ENCODE measurements at places on chromosomes 3 and 15. TPM values are rescaled to one million over a fixed set of nuclear protein-coding genes. Genes with fewer than 3 reads are reported as not detected.
A peak's percentile ranks its signal among the peaks of the same experiment; 100 is the strongest.

RFC4 gene
- 7.1 TPM for total RNA-seq

HTR3E gene
- total RNA-seq = not detected

SERPINI2 gene
- total RNA-seq = not detected

P2RY1 gene
- 7.1 TPM for total RNA-seq

MORC1 gene
- not detected for total RNA-seq

ADAMTSL3 gene
- total RNA-seq = 15.9 TPM

ITIH3 gene
- total RNA-seq = 1.9 TPM

CMTM8 gene
- total RNA-seq = 18.8 TPM

PTPN9 gene
- 27.5 TPM for total RNA-seq

FBLN2 gene
- 12.1 TPM for total RNA-seq

GRCh38 chr15:100275641-100276040 lies 66.1 kb downstream of the ADAMTS17 start:
- H3K4me3 ChIP-seq = no peak overlapping the region
- H3K27ac ChIP-seq = no peak overlapping the region
- no peak for DNase-seq
- no peaks in the 10 kb centered on the region for H3K27me3 ChIP-seq
- H3K4me1 ChIP-seq = no peaks in the 10 kb centered on the region

GRCh38 chr15:79610021-79610420 lies 177.9 kb downstream of the MINAR1 start:
- H3K27me3 ChIP-seq = peaks cover 3% of the 10 kb centered on the region
- H3K36me3 ChIP-seq = no peaks in the 10 kb centered on the region
- no peaks in the 10 kb centered on the region for H3K4me1 ChIP-seq
- H3K27ac ChIP-seq = no peak overlapping the region
- H3K4me3 ChIP-seq = no peak overlapping the region
- no peak for DNase-seq

GRCh38 chr15:83533410-83533962 lies 86.3 kb downstream of the SH3GL3 start:
- H3K4me3 ChIP-seq = no peak overlapping the region
- H3K4me1 ChIP-seq = no peaks in the 10 kb centered on the region
- H3K36me3 ChIP-seq = no peaks in the 10 kb centered on the region
- H3K27me3 ChIP-seq = no peaks in the 10 kb centered on the region
- H3K27ac ChIP-seq = no peak overlapping the region
- DNase-seq = no peak

DNA sequence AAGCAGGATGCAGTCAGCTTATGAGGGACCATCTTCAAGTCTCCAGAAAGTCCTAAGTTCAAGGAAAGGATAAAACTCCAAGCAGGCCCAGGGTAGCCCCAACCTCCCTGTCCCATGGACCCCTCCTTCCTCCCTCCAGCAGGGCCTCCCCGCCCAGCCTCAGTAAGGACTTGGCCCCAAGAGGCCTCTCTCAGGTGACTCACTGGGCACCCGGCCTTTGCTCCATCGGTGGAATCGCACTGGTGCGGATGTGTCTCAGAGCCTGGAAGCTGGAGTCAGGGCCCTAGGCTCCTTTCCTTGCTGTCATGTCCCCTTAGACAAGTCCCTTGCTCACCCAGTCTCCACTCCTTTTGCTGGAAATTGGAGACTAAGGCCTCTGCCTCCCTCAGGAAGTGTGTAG lies 114.4 kb upstream of the RNF7 start:
- no peaks in the 10 kb centered on the region for H3K27me3 ChIP-seq

GRCh38 chr15:94844198-94844537 lies 612.8 kb downstream of the MCTP2 start:
- no peak overlapping the region for H3K4me3 ChIP-seq
- H3K27me3 ChIP-seq = peaks cover 2% of the 10 kb centered on the region
- H3K27ac ChIP-seq = no peak overlapping the region
- H3K4me1 ChIP-seq = no peaks in the 10 kb centered on the region

DNA sequence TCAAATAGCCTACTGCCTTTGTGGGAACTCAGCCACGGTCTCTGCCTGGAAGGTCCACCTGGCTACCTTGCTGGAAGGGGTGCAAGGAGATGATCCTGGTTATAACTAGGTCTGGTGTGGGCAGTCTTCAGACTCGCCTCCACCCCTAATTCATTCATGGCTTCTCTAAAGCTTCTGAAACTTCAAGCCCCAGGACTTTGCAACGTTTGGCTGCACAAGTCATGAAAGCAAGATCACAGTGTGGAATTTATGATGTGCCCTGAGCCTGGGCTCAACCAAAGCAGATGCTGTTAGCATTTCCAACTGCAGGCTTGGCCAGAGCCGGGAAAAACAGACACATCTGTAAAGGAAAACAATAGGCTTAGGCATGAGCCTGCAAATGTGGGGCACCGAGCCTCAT lies 200.4 kb upstream of the WNT5A start:
- no peak overlapping the region for H3K4me3 ChIP-seq
- no peak overlapping the region for H3K27ac ChIP-seq
- no peaks in the 10 kb centered on the region for H3K36me3 ChIP-seq
- no peaks in the 10 kb centered on the region for H3K27me3 ChIP-seq
- no peaks in the 10 kb centered on the region for H3K4me1 ChIP-seq

- H3K27ac ChIP-seq = no peak overlapping the region
- no peaks in the 10 kb centered on the region for H3K4me1 ChIP-seq
- peaks cover 33% of the 10 kb centered on the region for H3K27me3 ChIP-seq
- no peak for DNase-seq
Observed at GRCh38 chr15:60326824-60327654, 70.7 kb downstream of the ANXA2 start.

- no peaks in the 10 kb centered on the region for H3K36me3 ChIP-seq
- H3K4me3 ChIP-seq = no peak overlapping the region
- no peak for DNase-seq
- H3K27me3 ChIP-seq = no peaks in the 10 kb centered on the region
Observed at GRCh38 chr15:41566121-41566885, 7.3 kb downstream of the TYRO3 start.

- H3K4me1 ChIP-seq = no peaks in the 10 kb centered on the region
- H3K36me3 ChIP-seq = no peaks in the 10 kb centered on the region
- H3K4me3 ChIP-seq = no peak overlapping the region
- no peak overlapping the region for H3K27ac ChIP-seq
- no peaks in the 10 kb centered on the region for H3K27me3 ChIP-seq
Observed at GRCh38 chr15:56040081-56041035, 46.9 kb upstream of the NEDD4 start.

DNA sequence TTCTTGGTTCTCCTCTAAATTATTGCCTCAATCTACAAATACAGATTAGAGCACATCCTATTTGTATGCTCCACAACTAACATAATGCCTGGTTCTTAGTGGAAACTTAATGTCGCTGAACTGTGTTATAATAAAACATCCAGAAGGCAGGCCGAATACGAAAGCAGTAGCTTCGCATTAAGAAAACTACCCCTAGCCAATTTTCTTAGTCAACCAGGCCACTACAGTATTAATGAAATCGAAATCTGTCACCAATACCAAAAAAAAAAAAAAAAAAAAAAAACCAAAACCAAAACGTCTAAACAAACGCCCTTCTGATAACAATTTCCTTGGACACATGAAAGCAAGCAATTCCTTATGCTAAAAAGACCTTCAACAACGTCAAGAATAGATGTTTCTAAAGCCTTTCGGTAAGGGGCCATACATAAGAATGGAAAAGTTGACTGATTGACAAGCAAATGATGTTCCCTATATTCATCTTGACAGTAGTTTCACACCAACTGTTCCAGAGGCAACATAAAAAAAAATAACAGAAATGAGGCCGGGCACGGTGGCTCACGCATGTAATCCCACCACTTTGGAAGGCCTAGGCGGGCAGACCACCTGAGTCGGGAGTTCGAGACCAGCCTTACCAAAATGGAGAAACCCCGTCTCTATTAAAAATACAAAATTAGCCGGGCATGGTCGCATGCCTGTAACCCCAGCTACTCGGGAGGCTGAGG lies 1.3 kb downstream of the DENND6A start:
- peak overlapping the region; percentile 97 for H3K27ac ChIP-seq
- DNase-seq = no peak
- no peaks in the 10 kb centered on the region for H3K27me3 ChIP-seq
- H3K4me3 ChIP-seq = peak overlapping the region; percentile 94
- peaks cover 9% of the 10 kb centered on the region for H3K4me1 ChIP-seq
- H3K36me3 ChIP-seq = no peaks in the 10 kb centered on the region

DNA sequence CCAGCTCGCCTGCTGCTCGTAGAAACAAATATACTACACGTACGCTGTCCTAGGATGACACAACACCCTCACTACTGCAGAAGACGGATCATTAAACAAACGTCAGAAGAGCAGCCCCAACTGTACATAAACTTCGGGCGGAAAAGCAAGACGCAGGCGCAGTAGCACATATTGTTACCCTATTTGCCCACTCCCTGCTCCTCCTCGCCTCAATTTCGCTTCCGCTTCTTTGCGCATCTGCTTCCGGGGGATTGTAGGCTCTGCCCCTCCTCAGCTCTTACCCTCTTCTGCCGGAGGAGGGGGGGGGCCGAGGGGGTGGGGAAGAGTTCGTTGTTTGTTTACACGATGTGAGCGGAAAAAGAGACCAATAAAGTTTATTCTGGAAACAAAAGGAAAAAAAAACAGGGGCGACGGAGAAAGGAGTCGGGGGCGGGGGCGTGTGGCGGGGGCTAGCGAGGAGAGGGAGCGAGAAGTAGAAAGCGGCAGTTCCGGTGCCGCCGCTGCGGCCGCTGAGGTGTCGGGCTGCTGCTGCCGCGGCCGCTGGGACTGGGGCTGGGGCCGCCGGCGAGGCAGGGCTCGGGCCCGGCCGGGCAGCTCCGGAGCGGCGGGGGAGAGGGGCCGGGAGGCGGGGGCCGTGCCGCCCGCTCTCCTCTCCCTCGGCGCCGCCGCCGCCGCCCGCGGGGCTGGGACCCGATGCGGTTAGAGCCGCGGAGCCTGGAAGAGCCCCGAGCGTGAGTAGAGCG lies at the start of gene PIK3CA:
PIK3CA (plus strand) TSS at position 485 of the 743 bp plus-strand sequence. CDS start 50,469 bp downstream, outside the sequence.
- peak within 1 kb of the TSS; percentile 97 for H3K4me3 ChIP-seq
- DNase-seq = peak; percentile 99
- no peaks in the 10 kb centered on the region for H3K4me1 ChIP-seq
- no peaks in the 10 kb centered on the region for H3K36me3 ChIP-seq
- no peaks in the 10 kb centered on the region for H3K27me3 ChIP-seq
- peak within 1 kb of the TSS; percentile 97 for H3K27ac ChIP-seq

DNA sequence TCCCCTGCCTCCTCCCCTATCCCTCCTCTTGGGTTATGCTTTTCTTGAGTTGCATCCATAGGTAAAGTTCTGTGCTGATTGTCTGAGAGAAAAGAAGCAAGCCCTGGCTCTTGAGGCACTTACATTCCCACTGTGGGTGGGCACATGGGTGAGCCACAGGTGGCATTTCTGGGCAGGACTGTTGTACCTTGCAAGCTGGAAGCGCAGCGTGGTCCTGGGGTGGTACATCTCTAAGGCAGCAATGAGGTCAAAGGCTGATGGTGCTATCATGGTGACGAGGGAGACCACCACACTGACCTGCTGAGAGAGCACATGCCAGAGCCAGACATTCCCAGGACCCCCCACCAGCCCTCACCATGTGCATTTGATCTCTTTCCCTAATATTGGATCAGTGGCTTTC lies 24.7 kb downstream of the TMC3 start:
- no peaks in the 10 kb centered on the region for H3K4me1 ChIP-seq
- no peak overlapping the region for H3K27ac ChIP-seq
- H3K4me3 ChIP-seq = no peak overlapping the region
- H3K36me3 ChIP-seq = no peaks in the 10 kb centered on the region
- DNase-seq = no peak

- no peaks in the 10 kb centered on the region for H3K27me3 ChIP-seq
- H3K27ac ChIP-seq = no peak overlapping the region
- H3K36me3 ChIP-seq = no peaks in the 10 kb centered on the region
Observed at GRCh38 chr3:52299879-52300611, 12.4 kb downstream of the GLYCTK start.

DNA sequence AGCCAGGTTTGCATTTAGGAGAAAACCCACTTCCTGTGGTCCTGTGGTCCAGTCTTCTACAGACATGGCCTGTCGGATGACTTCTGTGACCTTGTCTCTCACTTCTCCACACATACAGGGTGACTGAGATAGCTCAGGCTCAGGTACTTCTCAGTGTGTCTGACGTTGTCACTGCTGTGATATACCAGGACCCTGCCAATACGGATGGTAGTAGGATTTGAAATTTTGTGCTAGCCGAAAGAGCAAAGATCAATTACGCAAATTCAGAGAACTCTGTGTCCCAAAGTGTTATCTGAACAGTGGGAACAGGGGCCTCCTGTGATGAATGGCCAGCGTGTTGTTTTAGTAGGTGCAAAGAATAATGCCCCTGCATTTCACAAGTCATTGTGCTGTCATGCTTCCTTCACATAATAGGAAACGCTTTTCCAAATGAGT lies 128.9 kb downstream of the MCTP2 start:
- no peaks in the 10 kb centered on the region for H3K36me3 ChIP-seq
- H3K27me3 ChIP-seq = no peaks in the 10 kb centered on the region
- no peak for DNase-seq
- no peaks in the 10 kb centered on the region for H3K4me1 ChIP-seq

DNA sequence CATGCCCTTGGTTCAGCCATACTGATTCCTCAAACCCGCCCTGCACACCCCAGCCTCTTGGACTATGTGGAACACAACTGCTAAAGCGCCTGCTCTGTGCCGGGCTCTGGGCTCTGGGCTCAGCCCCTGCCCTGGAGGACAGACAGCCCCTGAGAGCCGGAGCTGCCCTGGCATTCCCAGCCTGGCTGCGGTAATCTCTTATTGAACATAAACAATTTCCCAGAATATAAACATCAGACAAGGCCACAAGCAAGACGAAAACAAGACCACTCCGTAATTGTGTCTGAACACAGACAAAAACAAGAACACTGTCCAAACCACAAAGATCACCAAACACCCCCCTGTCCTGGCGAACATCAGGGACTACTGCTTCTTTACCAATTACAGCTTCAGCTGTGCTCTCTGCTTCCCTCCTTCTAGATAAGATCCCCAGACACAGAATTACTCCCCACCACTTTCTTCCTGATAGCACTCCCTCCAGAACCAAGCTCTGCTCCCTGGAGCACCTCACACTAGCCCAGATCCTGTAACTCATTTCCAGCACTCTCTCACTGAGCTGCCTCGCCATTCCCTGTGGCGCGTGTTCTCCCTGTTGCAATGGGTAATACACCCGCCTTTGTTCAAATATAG lies 57.1 kb upstream of the TLE3 start:
- no peaks in the 10 kb centered on the region for H3K36me3 ChIP-seq
- H3K27me3 ChIP-seq = no peaks in the 10 kb centered on the region
- no peak overlapping the region for H3K27ac ChIP-seq
- H3K4me3 ChIP-seq = no peak overlapping the region

DNA sequence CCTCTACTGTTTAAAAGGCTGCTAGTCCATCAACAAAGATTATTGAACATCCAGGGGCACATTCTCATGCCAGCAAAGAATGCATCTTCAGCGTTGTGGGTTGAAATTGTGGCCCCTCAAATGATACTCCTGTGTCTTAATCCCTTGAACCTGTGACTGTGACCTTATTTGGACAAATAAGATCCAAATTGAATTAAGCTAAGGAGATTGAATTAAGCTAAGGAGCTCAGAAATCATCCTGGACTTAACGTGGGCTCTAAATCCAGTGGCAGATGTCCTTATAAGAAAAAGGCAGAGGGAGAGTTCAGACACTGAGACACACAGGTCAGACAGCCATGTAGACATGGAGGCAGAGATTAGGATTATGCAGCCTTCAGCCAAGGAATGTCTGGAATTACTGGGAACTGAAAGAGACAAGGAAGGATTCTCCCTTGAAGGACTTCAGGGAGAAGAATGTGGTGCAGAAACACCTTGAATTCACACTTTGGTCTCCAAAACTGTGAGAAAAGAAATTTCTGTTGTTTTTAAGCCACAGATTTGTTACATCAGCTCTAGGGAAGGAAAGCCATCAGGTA lies 57.3 kb upstream of the SLC24A5 start:
- H3K27me3 ChIP-seq = no peaks in the 10 kb centered on the region
- DNase-seq = no peak
- H3K4me1 ChIP-seq = no peaks in the 10 kb centered on the region
- no peak overlapping the region for H3K4me3 ChIP-seq
- no peaks in the 10 kb centered on the region for H3K36me3 ChIP-seq
- no peak overlapping the region for H3K27ac ChIP-seq
